ENCODE measurements at places on chromosomes 1 and 21.

GRCh38 chr1:204475656-204476432 is 18.8 kb downstream of the PIK3C2B start:
- no peak for DNase-seq

GRCh38 chr1:105294838-105295237 is 1545.1 kb downstream of the AMY1C start:
- DNase-seq: no peak

GRCh38 chr1:205703072-205703471 is 22.8 kb upstream of the SLC45A3 start:
- no peak for DNase-seq

DNA sequence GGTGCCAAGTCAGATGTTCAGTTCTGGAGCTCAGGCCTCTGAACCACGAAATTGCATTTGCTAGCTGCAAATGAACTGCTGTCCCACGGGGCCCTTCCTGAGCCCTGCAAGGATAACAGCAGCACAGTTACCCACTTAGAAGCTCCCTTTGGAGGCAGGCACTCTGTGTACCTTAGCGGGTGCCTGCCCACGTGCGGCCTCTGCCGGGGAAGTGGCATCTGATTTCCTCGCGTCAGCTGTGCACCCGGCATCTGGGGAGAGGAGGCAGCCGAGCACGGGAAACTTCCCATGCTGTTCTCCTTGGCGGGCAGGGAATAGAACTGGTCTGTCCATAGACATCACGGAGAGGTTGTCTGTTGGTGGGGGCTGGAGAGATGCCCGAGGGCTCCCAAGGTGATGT is 148.0 kb upstream of the C1orf174 start:
- no peak for DNase-seq

- no peak for DNase-seq
Observed at GRCh38 chr1:246199086-246199645, 307.9 kb downstream of the SMYD3 start.

DNA sequence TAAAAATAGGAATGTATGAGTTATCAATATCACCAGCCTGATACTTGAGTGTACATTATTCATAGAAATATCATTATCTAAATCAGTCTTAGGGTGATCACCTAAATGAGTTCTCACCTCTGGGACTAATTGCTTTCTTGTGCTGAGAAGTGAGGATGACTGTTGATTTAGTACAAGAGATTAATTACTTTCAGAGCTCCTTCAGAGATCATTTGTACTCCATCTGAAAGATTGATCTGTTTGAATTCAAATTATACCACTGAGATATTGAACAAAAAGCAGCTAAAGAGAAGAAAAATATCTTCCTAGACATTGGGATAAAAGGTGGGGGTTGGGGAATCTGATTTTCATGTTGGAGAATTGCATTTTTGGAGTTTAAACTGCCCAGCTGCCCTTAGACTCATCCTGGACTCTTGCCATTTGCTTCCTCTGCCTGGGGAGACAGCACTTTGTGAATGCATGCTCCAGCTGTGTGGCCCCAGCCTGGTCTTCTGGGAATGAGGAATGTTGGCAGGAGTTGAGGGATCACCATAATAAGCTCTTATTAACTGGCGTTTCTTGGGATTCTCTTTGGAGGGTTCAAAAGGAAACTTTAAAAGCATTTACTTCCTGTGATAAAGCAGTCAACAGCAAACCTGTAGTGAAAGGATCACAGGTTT is 19.7 kb upstream of the PGBD2 start:
- DNase-seq: no peak

GRCh38 chr1:237568955-237569354 is 321.8 kb downstream of the ZP4 start:
- DNase-seq: no peak

DNA sequence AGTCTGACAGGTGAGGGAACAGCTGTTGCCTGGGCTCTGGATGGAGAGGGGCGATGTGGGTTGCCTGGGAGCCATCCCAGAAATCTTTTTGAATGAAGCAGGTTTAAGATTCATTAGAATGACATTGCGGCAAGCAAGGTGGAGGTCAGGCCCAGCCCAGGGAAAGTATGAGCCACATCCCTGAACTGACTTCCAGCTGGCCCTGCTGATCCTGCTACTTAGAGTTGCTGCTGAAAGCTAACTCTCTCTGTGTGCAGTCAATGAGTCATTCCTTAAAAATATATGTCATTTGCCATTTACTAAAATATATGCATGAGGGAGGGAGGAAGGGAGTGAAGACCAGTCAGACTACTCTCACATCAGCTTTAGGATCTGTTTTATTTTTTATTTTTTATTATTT is 54.3 kb upstream of the RAB3GAP2 start:
- no peak for DNase-seq

DNA sequence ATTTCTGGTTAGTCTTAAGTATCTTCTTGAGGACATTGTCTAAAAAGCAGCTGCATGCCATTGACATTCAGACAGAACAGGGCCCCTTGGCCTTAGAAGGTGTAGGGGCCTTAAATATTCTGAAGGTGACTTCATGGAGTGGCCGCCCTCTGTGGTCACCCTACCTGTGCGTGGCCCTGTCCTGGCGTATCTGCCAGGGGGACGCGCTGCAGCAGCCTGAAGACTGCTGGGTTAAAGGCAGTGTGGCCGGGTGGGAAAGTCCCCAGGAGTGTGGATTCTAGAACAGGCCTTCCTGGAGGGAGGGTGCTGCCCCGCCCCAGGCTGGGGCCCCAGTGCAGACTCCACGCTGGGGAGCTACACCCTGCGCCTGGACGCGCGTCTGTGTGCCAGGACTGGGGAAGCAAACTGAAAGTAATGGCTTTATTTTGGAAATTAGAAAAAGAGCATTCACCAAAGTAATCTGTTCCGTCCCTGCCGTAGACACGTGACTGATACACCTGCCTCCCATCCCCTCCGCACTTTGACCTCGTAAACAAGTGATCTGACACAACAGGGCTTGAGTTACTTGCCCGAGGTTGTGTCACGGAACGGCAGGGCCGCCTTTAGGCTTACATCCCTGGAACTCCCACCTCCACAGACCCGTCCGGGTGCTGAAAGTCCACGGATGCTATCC is 1.8 kb downstream of the AGPAT3 start:
- peak; percentile 65 for DNase-seq

DNA sequence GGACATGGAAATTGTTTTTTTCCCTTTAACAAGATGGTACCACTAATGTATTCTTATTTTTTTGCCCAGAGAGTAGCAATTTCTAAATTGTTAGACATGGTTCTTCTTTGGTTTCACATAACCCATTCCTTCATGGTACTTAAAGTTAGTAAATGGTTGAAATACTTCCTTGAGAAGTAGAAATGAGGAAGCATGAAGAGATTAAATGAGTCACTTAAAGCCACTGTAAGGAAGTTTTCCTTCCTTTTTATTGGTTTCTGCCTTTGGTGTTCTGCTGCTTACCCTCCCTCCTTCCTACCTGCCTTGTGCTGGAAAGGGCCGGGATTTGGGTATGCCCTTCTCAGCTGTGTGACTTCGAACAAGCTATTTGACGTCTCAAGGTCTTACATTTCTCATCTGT is 101.0 kb downstream of the KIF26B start:
- DNase-seq: no peak

- DNase-seq: peak; percentile 54
Observed at GRCh38 chr1:67149179-67149770, 14.5 kb upstream of the C1orf141 start.

DNA sequence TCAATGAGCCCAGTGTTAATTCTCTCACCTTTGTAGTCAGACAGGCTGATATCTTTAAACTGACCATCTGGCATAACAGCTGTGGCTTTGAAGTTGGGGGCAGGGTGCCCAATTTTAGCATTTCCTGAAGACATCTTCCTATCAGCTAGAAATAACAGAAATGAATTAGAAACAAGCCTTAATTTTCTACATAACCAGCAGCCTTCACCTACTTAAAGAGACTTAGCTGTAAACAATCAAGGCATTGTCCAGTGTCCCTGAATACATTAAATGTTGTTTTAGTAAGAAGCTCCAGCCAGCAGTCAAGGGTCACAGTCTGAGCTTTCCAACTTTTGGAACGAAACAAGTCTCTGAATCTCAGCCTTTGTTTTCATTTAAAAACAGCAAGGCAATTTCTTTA is 2.8 kb downstream of the PRDX1 start:
- DNase-seq: no peak

DNA sequence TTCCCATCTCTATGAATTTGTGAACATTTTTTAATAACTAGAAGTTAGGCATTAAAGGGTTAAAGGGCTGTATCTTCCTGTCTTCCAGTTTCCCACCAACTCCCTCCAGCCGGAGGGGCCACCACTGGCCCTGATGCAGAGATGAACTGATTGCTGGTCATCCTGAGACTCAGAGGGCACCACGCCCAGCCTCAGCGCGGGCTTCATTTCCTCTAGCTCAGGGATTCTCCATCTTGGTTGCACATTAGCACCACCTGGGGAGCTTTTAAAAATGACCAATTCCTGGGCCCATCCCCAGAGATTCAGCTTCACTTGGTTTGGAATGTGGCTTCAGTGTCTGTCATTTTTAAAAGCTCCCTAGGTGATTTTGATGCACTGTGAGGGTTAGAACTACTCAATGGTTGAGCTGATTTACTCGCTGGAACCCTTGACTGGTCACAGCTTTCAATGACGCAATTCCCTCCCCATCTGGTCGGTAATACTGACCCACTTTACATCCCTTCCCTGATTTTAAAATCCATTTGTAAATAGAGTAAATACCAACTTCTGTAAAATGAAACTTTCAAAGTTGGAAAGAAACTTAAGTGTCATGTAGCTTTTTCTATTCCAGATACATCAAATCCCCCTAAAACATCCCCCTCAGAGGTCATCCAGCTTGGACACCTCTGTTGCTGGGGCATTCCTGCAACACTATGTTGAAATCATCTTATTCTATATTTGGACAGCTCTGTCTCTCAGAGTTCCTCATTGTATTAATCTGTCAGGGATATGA is 5.1 kb downstream of the NAV1 start:
- no peak for DNase-seq

DNA sequence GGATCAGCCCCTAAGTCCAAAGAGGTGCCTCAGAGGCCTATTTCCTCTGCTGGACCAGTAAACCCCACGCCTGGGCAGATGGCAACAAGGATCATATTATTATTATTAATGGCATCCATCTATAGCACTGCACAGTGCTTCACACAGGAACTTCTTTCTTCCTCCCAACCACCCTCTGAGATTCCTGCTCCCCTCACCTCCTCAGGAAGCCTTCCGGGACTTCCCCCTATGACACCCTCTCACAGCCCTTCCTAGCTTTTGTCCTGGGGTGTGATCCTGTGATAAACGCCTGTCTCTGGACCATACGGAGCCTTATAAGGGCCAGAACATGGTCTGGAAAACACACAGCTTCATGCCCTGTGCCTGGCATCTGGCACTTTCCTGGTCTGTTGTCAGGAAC is 3.2 kb downstream of the FBXO2 start:
- DNase-seq: no peak

DNA sequence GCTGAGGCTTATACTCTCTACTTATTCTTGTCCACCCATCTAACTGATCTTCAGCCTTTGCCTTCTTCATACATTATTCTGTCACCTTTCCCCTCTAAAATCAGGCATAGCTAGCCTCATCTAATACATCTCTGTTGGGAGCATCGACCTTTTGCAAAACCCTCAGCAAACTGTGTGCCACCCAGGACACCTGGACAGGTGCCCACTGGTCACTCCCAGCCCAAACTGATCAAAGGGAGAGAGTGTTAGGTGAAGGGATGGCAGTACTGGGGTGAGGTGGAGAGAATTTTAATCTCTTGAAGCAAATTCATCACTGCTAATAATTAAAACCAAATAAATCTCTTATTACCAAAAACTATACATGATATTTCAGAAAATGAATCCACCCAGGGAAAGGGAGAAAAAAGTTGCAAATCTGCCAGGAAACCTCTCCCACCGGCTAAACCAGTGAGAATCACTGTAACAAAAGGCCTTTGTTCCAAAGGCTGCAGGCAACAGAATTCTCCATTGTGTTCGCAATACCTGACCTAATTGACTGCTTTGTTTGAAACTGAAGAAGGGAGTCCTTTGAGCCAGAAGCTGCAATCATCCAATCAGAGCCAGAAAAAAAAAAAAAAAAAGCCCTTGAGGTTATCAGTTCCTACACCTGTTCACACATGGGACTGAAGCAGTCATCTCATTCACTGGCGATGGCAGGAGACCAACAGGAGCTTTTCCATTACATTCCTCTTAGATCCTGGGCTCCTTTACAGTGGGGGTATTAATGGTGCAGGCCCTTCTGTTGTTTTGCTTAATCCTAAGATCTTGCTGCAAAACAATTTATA is 172.6 kb downstream of the APP start:
- no peak for DNase-seq

GRCh38 chr1:25562101-25562927 is 18.9 kb downstream of the LDLRAP1 start:
- DNase-seq: peak; percentile 64

DNA sequence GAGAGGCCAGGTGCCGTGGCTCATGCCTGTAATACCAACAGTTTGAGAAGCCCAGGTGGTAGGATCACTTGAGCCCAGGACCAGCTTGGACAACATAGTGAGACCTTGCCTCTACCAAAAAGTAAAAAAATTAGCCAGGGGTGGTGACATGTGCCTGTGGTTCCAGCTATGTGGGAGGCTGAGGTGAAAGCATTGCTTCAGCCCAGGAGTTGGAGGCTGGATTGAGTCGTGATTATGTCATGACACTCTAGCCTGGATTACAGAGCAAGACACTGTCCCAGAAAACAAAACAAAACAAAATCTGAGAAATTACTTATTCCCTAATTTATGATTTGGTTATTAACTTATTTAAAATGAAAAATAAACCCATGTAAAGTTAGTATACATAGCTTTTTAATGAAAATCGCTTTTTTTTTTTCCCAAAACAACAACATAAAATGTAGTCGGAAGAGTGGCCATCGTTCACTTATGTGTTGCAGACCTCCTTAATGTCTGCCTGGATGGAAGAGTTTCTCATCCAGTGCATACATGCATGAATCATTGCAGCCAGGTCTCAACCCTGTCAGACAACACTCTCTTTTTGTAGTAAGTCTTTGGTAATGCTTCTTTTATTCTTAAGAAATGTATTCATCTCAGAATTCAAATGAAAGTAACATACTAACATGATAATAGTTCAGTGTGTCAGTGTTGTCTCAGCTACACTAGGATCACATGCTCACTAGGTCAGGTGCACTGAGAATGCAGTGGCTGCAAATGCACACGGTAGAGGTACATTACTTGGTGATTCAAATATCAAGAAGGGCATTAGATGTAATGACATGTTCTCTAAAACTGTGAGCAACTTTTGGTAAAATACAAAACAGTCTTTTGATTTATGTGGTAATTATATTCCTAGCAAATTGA is 28.0 kb downstream of the ITSN1 start:
- no peak for DNase-seq

GRCh38 chr21:46048926-46049889 is 48.7 kb upstream of the COL6A2 start:
- DNase-seq: no peak

DNA sequence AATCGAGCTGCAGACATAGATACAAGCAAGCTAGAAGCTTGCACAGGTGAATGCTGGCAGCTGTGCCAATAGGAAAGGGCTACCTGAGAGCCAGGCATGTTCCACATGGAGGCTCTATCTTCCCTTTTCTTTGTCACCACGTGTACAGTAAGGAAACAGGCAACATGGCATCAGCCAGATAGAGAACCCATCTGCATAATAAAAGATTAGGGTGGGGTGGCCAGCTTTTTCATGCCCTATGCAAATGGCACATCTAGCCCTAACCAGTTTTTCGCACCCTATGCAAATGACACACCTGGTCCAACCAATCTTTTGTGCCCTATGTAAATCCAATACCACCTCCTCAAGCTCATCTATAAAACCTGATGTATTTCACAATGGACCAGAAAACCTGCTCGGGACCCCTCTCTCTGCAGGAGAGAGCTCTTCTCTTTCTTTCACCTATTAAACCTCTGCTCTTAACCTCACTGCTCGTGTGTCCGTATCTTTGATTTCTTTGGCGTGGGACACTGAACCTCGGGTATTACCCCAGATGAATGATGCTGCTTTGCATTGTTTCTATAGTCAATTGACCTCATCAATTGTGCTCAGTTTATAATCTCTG is 93.9 kb downstream of the SLC30A10 start:
- no peak for DNase-seq

Measured in activated naive CD8-positive, alpha-beta T cell treated with anti-CD3 and anti-CD28 coated beads, Interleukin-2, amount 50 U/mL, for 24 hours (primary cell).